Forelimb muscle (tissue), 1 donor: ENCODE measurements at places on chromosomes 12 and 14. TPM values are rescaled to one million over a fixed set of nuclear protein-coding genes. Genes with fewer than 3 reads are reported as not detected.

Gene GZMH
- not detected for polyA plus RNA-seq

Gene KRT6C
- polyA plus RNA-seq, result not detected

Gene GIT2
- polyA plus RNA-seq, result 50.8 TPM

Gene CACNA1C
- polyA plus RNA-seq, result 3.2 TPM
